Activated CD4-positive, alpha-beta T cell treated with anti-CD3 and anti-CD28 coated beads, Interleukin-2, Interleukin-4, amounts not matched to agents 100 ng/mL and 50 ng/mL, durations not matched to agents 16 hours and 8 hours (primary cell): ENCODE measurements at places on chromosomes 12 and 14.
A peak's percentile ranks its signal among the peaks of the same experiment; 100 is the strongest.

- no peak for DNase-seq
Observed at GRCh38 chr14:73026243-73026844, 562 bp downstream of the ZFYVE1 start.

- peak; percentile 89 for DNase-seq
Observed at GRCh38 chr12:122946690-122947341, 19.4 kb downstream of the ABCB9 start.

DNA sequence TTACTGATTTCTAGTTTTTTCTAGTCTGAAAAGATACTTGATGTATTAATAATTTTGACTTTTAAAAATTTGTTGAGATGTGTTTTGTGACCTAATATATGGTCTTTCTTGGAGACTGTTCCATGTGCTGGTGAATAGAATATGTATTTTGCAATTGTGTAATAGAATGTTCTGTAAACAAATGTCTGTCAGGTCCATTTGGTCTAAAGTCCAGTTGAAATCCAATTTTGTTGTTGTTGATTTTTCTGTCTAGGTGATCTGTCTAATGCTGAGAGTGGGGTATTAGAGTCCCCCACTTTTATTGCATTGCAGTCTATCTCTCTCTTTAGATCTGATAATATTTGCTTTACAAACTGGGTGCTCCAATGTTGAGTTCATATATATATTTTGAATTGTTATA, 175.8 kb downstream of the RPAP3 start:
- DNase-seq, result no peak

DNA sequence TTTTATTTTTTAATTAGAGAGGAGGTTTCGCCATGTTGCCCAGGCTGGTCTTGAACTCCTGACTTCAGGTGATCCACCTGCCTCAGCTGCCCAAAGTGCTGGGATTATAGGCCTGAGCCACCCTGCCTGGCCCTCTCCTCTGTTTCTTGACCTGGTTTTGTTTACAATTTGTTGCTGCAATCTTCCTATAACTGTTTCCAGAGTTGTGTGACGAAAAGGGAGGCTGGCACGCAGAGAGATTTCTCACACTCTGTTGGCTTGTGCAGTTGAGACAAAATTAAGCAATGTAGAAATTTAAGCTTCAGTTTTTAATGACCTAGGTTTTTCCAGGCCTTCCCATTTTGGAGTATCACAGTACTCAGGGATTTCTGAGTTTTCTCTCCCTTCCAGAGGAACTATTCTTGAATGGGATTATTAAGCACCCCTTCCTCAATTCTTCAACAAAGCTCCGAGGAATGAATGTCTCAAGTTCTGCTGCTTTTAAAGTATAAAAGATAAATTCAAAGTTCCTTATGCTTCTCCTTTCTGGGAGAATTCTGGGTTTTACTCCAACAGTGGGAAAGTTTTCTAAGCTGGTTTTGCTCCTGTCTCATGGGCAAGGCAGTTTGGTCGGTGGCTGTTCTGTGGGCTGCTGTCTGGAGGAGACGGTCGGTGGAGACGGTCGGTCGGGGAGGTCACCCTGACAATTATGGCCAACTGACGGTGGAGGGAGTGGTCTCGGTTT, 20.4 kb upstream of the FOS start:
- no peak for DNase-seq

DNA sequence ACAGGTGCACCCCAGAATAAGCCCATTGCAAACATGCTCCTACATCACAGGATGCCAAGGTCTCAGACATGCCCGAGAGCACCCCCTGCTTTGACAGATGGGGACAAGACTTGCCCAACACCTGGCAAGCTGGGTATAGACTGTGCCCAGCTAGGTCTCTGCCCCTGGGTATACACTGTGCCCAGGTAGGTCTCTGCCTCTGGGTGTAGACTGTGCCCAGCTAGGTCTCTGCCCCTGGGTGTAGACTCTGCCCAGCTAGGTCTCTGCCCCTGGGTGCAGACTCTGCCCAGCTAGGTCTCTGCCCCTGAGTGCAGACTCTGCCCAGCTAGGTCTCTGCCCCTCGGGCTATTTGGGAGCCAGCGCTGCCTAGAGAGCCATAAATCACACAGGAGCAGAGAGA, 85.9 kb downstream of the CCDC88C start:
- no peak for DNase-seq

- DNase-seq, result no peak
Observed at GRCh38 chr12:97127061-97127460, 220.0 kb downstream of the NEDD1 start.

GRCh38 chr12:1791104-1791841, 29.1 kb upstream of the LRTM2 start:
- peak; percentile 70 for DNase-seq

DNA sequence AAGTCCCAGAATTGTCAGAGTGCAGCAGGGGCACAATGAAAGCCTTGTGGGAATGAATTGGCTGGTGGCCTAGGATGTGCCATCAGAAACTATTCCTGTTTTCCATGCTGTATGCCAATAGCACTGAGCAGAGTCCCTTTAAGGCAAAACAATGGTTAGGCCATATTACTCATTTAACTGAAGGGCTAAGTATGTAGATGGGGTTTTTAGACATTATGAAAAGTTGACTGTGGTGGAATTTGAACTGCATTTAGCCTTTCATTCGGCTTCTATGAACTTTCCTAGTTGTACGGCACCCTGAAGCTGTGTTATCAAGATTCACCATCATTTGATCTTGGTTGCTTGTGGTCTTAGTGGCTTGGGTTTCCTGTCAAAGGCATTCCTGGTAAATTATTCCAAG, 24.8 kb downstream of the IL26 start:
- DNase-seq, result no peak

GRCh38 chr12:4041187-4041885, 168.1 kb upstream of the PARP11 start:
- DNase-seq, result no peak

GRCh38 chr14:79325071-79325470, 886.2 kb downstream of the DIO2 start:
- DNase-seq, result no peak

- no peak for DNase-seq
Observed at GRCh38 chr12:25734529-25735180, 181.6 kb upstream of the LMNTD1 start.

DNA sequence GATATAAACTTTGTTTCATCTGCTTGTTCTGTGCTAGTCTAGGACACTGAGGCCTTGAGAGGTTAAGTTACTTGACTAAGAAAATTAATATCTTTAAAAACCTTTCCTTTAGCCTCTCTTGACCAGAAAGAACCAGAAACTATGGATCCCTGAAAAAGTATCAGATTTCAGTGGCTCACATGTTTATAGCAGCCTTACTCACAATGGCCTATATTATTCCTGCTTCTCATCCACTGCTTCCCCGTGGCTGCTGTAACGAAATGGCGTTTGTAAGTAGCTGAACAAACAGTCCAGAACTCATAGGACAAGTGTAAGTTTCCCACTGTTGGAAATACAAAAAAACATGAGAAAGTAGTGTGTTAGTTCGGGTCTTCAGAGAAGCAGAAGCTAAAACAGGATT, 3.2 kb upstream of the PYGL start:
- DNase-seq, result no peak

DNA sequence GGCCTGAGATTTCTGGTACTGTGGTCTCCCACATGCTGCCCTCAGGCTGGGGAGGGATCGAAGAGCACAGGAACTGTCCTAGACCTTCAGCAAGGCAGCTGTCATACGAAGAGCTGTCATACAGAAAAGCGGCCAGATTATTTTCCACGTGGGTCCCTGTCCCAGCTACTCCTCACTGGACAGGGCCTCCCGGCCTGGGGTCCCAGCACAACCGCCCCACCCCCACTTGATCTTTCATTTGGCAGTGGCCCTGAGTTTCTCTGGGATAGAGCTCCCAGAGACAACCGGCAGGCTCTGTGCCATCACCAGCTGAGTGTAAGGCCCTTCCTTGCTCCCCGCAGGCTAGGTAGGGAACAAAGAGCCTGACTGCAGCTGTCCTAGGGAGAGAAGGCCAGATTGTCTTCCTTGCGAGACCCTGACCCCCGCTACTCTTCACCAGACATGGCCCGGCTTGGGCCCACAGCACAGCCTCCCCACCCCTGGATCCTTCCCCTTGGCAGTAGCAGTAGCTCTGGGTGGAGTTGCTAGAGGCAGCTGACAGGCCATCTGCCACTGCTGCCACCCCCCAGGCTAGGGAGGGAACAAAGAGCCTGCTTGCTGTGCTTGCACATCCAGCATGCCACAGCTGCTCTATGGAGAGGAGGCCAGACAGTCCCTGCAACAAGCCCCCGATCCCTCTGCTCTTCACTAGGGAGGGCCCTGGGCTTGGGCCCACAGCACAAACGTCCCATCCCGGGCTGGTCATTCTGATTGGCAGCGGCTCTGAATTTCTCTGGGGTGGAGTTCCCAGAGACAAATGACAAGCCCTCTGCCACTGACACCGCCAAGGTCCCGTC, 3.1 kb upstream of the OR4N2 start:
- no peak for DNase-seq

- no peak for DNase-seq
Observed at GRCh38 chr14:99573000-99573330, 31.0 kb downstream of the CCDC85C start.

- DNase-seq, result no peak
Observed at GRCh38 chr12:126932156-126932555, 1334.8 kb upstream of the TMEM132C start.

DNA sequence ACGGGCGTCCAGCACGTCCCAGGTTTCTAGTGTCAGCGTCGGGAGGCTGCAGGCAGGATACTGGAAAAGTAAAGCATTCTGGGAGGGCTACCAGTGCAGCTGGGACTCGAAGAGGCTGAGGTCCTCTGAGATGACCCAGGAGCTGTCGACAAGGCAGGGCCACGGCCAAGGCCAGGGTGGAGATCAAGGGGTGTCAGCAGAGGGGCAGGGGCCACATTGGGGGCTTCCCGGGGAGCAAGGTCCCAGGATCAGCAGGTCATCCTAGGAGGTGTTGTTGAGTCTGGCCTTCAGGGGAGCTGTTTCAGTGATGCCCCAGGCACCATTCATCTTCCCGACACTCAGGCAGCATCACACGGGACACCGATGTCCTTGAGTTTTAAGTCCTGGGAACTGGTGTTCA, 377.8 kb upstream of the SFSWAP start:
- no peak for DNase-seq

- DNase-seq, result peak; percentile 0
Observed at GRCh38 chr12:82554529-82554928, 132.2 kb upstream of the TMTC2 start.
